Kidney epithelial cell (primary cell): ENCODE measurements at places on chromosomes 1 and 21. TPM values are rescaled to one million over a fixed set of nuclear protein-coding genes. Genes with fewer than 3 reads are reported as not detected.

The CLCA2 gene
- total RNA-seq: not detected in 2 replicates

The BTBD19 gene
- total RNA-seq: 3.8 and 4.4 TPM in 2 replicates

The CNKSR1 gene
- 15.2 and 16.8 TPM in 2 replicates for total RNA-seq

The GPA33 gene
- not detected in 2 replicates for total RNA-seq

The C1orf226 gene
- total RNA-seq: 3.7 and 3.9 TPM in 2 replicates

The GUCA2A gene
- not detected in 2 replicates for total RNA-seq

The KCNK2 gene
- total RNA-seq: not detected in 2 replicates

The TRNP1 gene
- total RNA-seq: 78.0 and 127 TPM in 2 replicates

The PROX1 gene
- total RNA-seq: 0.88 and 0.96 TPM in 2 replicates

The AMY2A gene
- total RNA-seq: not detected in 2 replicates

The CHRM3 gene
- total RNA-seq: 0.21 and 0.88 TPM in 2 replicates

The GNAT2 gene
- not detected in 2 replicates for total RNA-seq

The ZNF362 gene
- 20.7 and 26.0 TPM in 2 replicates for total RNA-seq

The IRF6 gene
- total RNA-seq: 90.1 and 99.7 TPM in 2 replicates

The TNFRSF18 gene
- total RNA-seq: 0.67 and 2.1 TPM in 2 replicates

The GJB4 gene
- total RNA-seq: 0.89 and 1.3 TPM in 2 replicates

The SLFNL1 gene
- 0.41 TPM in 1 of 2 replicates, not detected in the other for total RNA-seq

The NCF2 gene
- total RNA-seq: 62.5 and 86.1 TPM in 2 replicates

The MYOG gene
- total RNA-seq: not detected in 2 replicates

The NBPF20 gene
- total RNA-seq: 3.1 and 5.3 TPM in 2 replicates

The GJB3 gene
- 29.7 and 30.0 TPM in 2 replicates for total RNA-seq

The OPRD1 gene
- total RNA-seq: 0.21 and 0.34 TPM in 2 replicates

The GBP4 gene
- total RNA-seq: 0.50 and 1.2 TPM in 2 replicates

The LCK gene
- total RNA-seq: 6.2 and 10.3 TPM in 2 replicates

The COA6 gene
- total RNA-seq: 25.9 and 46.2 TPM in 2 replicates

The C2CD4D gene
- total RNA-seq: 0.55 and 1.3 TPM in 2 replicates

The TMEM269 gene
- total RNA-seq: 0.04 and 0.27 TPM in 2 replicates

The AMY1A gene
- not detected in 2 replicates for total RNA-seq

The OR10J1 gene
- not detected in 2 replicates for total RNA-seq

The RPE65 gene
- not detected in 2 replicates for total RNA-seq

The KCNJ9 gene
- not detected in 2 replicates for total RNA-seq

The PHTF1 gene
- total RNA-seq: 22.5 and 33.1 TPM in 2 replicates

The DDAH1 gene
- total RNA-seq: 32.6 and 33.4 TPM in 2 replicates

The DMRTB1 gene
- total RNA-seq: not detected in 2 replicates

The TNFRSF9 gene
- total RNA-seq: 4.6 and 5.6 TPM in 2 replicates

The CYP2J2 gene
- total RNA-seq: 1.9 and 3.3 TPM in 2 replicates

The RAB3B gene
- total RNA-seq: 35.9 and 36.8 TPM in 2 replicates

The NES gene
- total RNA-seq: 66.3 and 76.8 TPM in 2 replicates

The FNBP1L gene
- 68.9 and 78.6 TPM in 2 replicates for total RNA-seq

The KIF26B gene
- total RNA-seq: 14.6 and 19.6 TPM in 2 replicates

The TSPEAR gene
- total RNA-seq: not detected in 2 replicates

The KMO gene
- 0.17 and 0.27 TPM in 2 replicates for total RNA-seq

The TTC3 gene
- total RNA-seq: 126 and 139 TPM in 2 replicates
